ENCODE measurements at places on chromosomes 5 and 9.

GRCh38 chr5:34014626-34015025, 6.8 kb upstream of the AMACR start:
- no peak for DNase-seq

- no peak for DNase-seq
These were observed 189.2 kb upstream of the IER5L start for GRCh38 chr9:129367287-129367686.

DNA sequence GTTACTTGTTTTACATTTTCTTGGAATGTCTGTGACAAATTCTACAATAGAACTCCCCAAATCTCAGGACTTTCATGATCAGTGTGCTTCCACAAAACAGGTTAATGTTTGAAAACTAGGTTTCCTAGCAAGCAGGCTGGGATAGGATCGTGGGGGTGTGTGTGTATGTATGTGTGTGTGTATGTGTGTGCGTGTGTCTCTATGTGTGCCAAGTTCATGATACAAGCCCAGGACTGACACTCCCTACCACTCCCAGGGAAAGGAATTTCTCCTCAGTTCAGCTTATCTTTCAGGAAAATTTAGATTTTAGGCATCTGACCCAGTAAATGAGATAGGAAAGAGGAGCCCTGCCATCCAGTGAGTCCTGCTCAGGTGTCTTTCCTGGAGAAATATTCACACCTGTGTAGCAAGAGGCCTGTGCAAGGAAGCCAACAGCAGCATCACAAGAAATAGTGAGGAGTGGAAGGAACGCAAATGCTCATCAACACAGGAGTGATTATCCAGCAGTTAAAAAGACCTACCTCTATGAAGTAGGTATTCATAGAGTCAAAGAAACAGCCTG, 13.8 kb upstream of the ABLIM3 start:
- DNase-seq, result no peak

DNA sequence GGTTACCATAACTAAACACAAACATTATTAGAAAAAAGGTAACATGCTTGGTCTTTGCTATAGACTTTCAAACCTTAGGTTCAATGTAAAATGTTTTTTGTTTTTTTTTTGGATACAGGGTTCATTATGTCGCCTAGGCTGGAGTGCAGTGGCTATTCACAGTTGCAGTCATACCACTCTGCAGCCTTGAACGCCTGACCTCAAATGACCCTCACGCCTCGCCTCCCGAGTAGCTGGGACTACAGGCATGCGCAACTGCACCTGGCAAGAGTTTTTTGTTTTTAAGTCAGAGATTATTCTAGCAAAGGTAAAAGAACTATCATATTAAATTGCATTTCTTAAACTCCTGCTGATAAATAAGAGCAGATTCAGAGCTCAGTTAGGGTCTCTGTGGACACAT, 55.1 kb upstream of the NR5A1 start:
- DNase-seq, result no peak

DNA sequence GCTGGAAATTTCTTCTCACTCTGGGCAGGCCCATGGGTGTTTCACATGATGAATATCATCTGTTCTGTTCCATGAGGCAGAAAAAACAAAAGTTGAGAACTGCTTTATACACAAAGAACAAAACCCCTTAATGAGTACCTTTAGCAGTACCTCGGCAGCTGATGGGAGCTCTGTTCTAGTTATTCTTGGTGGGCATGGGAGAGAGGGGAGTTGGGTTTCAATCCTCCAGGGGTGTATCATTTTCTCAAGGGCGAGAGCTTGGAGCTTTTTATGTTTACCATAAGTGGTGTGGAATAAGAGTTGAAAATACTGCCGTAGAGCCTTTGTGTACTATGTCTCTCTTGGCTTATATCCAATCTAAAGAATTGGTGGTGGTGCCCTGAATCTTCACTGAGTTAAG, 103.3 kb upstream of the ZNF608 start:
- no peak for DNase-seq

- no peak for DNase-seq
These were observed 10.0 kb downstream of the TCF7 start for GRCh38 chr5:134124289-134125038.

DNA sequence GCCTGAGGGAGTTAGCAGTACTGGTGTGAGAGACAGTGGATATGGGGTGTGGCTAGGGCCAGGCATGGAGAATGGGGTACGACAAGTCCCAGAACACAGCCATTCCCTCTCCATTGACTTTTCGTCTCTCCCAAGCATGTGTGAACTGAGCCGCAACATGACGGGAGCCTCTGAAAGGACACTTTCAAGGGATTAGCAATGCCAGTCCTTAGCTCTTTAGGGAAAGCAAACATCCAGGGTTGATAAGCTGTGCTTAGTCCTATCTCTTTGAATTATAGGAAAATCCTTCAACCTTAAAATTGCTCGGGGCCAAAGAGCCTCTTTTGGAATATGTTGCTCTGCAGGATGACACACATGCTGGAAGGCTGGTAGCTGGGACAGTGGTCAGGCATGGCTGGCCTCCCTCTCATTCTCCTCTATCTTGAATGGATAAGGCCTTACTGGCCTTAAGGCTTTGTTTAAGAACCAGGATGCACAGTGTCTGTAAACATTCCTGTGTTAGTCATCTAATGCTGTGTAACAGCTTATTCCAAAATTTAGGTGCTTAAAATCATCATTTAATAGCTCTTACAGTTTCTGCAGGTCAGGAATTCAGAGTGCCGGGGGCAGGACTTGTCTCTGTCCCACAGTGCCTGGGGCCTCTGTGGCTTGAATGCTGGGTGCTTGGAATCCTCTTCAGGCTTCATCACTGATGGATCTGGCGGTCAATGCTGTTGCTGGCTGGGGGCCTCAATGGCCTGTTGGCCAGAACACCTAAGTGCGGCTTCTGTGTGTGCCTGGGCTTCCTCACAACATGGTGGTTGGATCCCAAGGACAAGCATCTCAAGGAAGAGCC, 95.3 kb downstream of the PTTG1 start:
- DNase-seq, result no peak

DNA sequence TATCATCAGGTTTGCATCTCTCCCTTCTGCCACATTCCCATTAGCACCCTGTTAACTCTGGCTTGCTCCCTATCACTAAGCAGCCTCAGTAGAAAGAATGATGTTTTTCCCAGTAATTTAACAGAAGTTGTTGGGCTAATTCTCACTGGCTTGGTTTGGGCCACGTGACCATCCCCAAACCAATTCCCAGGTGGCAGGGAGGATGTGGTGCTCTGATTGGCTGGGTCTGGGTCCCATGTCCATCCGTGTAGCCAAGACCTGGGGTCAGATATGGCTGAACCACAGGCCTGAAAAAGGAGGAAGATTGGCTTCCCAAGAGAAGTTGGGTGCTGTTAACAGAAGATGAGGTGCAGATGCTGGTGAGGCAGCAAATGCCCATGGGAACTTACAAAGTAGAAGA, 122.0 kb downstream of the BOD1 start:
- no peak for DNase-seq

DNA sequence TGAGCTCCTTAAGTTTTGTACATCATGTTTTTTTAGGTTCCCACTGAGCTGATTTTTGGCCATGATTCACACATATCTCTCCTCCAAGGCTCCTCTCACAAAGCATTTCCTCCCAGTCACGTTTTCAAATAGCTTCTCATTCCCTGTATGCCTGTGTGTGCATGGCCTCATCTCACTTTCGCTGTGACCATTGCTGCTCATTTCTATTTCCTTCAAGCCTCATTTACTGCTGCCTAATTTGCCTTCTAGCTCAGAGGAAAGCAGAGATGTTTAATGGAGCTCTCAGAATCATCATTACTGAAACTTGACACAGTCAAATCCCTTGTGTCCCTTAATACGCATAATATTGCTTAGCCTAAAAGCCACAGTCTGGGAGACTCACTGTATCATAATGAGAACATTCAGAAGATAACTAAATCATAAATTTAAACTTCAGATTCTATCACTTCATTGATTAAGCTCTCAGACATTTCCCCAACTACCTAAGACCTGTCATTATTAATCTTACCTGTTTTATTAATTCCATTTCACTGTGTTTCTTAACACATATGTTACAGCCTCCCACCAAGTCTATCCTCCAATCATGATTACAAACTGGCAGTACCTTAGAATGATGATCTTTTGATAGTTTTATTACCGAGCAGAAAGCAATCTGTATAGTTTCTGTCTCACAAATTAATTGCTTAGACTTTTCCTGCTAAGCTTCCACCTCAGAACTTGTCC, 278.3 kb upstream of the PTGER4 start:
- no peak for DNase-seq

- DNase-seq, result no peak
These were observed 88.5 kb upstream of the TXNDC8 start for GRCh38 chr9:110426052-110426709.

DNA sequence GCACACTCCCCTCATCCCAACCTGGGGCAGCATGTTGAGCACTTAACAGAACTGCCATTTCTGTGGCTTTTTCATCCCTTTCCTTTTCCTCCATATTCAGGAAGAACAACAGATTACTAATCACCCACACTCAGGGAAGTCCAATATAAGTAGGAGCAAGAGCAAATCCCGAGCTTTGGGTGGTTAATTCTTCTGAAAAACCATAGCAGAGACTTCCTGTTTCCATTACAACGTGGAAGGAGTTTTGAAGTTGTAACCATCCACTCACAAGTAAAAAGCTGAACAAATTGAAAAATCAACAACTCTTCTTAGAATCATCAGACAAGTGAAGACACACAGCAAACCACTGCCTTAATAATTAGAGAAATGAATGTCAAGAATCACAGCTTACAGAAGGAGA, 8.2 kb downstream of the CTSL start:
- no peak for DNase-seq

DNA sequence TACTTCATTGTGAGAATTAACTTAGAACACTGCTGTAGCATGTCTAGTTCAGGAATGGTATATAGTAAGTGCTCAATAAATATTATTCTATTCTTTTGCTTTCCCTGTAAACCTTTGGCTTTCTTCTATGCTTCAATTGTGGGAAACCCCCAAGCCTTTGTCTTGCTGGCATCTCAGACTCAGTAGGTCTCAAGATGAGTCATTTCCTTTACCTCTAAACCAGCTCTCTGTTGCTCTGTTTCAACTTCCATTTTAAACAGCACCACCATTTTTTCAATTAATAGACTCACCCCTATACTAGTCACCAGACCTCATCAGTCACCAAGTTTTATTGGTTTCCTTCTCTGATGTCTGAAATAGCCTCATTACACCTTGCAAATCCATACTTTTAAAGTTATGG, 43.5 kb downstream of the DMAC1 start:
- no peak for DNase-seq

- DNase-seq, result no peak
These were observed 200.3 kb downstream of the C9orf152 start for GRCh38 chr9:110007477-110008270.

DNA sequence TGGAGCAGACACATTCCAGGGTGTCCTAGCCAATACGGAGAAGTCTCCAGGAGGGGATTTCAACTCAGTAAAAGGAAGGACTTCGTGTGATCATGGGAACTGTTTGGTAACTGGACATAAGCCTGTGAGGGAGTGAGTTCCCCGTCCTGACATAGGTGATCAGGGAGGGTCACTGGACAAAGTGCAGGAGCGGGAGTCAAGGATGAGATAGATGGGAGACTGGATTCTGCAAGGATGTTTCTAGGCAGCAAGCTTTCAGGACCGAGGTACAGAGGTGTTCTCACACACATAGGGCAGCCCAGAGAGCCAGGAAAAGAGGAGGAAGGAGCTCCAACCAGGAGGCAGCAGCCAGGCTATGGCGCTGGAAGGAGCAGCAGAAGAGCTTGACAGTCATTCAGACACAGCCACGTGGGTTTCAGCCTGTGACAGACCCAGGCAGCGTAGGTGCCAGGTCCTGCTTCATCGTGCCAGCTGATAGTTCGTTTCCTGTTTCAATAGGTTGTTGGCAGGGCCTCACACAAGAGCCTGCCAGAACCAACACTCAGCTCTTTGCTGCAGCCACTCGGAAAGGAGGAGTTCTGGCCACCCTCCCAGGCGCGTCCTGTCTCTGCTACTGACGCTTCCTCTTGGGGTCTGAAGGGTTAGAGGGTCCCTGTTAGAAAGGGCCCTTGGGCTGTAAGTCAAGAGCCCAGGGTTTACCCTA, 84.1 kb downstream of the AMBP start:
- DNase-seq, result peak; percentile 14

DNA sequence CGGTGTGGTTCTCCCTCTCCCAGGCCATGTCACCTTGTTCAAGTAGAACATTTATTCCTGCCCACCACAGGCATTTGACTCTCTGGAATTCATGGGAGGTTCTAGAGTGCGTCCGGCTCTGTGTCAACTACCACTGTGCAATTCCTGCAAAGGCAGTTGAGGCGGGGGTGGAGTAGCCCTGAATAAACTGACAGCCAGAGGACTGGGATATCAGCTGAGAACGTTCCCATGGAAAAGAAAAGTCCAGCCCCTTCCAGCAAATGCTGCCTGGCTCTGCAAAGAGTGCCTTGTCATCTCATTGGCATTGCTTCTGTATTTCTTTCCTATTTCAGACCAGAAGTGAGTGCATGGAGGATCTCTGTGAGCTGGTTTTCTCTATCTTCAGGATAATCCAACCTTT, 18.9 kb upstream of the MEGF9 start:
- no peak for DNase-seq

- DNase-seq, result no peak
These were observed 35.5 kb downstream of the BICD2 start for GRCh38 chr9:92728831-92729734.

DNA sequence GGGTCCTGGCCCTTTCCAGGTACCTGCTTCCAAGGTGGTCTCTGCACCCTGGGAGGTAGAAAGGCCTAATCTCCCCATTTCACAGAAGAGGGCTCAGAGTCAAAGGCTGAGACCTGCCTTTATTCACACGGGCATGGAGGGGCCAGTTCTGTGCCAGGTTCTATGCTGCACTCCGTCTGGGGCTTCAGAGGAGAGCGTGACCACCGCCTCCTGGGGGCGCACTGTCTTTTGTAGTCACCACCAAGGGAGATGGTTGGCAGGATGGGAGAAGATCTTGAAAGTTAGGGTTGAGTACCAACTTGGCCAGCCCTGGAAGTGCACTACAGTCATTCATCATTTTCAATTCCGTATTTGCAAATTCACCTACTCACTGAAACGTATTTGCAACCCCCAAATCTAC, 23.7 kb upstream of the PRDM12 start:
- DNase-seq, result no peak

GRCh38 chr5:96572864-96573512, 89.2 kb upstream of the CAST start:
- DNase-seq, result no peak

DNA sequence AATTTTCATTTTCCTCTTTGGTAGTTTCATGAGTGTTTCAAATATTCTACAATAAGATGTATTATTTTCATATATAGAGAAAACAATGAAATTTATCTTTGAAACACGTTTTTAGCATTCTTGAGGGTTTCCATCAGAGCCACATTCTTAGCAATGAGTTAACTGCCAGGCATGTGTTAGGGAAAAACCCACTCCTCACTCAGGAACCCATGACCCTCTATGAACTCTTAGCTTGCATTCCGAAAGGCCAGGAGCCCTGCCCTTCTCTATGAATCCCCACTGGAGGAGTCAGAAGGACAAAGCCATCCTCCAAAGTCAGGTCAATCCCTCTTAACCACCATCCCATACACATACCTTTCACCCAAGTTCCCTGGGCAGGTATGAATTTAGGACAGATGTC, 57.5 kb downstream of the ADAMTS12 start:
- no peak for DNase-seq
